ENCODE measurements at places on chromosomes 11 and 22. TPM values are rescaled to one million over a fixed set of nuclear protein-coding genes. Genes with fewer than 3 reads are reported as not detected.
A peak's percentile ranks its signal among the peaks of the same experiment; 100 is the strongest.

- no peaks in the 10 kb centered on the region for H3K4me1 ChIP-seq
- H3K27ac ChIP-seq: no peak overlapping the region
- H3K36me3 ChIP-seq: no peaks in the 10 kb centered on the region
- no peak for DNase-seq
- H3K4me3 ChIP-seq: no peak overlapping the region
- no peaks in the 10 kb centered on the region for H3K27me3 ChIP-seq
Measured at GRCh38 chr11:94549146-94549545, 5.4 kb downstream of the FUT4 start.

The ASPHD2 gene
- total RNA-seq: 33.3 TPM

The DCDC1 gene
- total RNA-seq: not detected

DNA sequence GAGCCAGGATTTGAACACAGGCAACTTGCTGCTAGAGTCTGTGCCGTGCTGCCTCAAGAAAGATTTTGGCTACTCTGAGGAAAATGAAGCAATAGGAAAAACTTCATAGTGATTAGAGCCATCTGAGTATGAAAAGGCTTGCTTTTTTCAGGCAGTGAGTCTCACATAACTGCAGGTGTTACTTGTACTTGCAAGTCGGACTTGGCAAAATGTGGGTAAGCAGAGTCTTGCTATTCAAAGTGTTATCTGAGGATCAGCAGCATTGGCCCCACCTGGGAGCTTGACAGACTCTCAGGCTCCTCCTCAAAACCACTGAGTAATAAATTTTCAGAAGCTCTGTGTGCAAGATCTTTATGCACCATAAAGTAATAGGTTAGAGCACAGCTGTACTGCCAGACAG, 18.1 kb downstream of the RNF141 start:
- H3K27ac ChIP-seq: no peak overlapping the region
- H3K36me3 ChIP-seq: peaks cover 30% of the 10 kb centered on the region
- DNase-seq: no peak
- H3K27me3 ChIP-seq: no peaks in the 10 kb centered on the region
- no peak overlapping the region for H3K4me3 ChIP-seq

GRCh38 chr11:2435288-2436012, 8.9 kb downstream of the TRPM5 start:
- H3K27ac ChIP-seq: no peak overlapping the region
- no peaks in the 10 kb centered on the region for H3K27me3 ChIP-seq
- no peaks in the 10 kb centered on the region for H3K36me3 ChIP-seq
- no peaks in the 10 kb centered on the region for H3K4me1 ChIP-seq
- DNase-seq: no peak
- no peak overlapping the region for H3K4me3 ChIP-seq

- no peaks in the 10 kb centered on the region for H3K36me3 ChIP-seq
- no peak for DNase-seq
- no peak overlapping the region for H3K4me3 ChIP-seq
- no peaks in the 10 kb centered on the region for H3K27me3 ChIP-seq
- no peaks in the 10 kb centered on the region for H3K4me1 ChIP-seq
Measured at GRCh38 chr22:28044546-28045173, 125.6 kb upstream of the PITPNB start.

DNA sequence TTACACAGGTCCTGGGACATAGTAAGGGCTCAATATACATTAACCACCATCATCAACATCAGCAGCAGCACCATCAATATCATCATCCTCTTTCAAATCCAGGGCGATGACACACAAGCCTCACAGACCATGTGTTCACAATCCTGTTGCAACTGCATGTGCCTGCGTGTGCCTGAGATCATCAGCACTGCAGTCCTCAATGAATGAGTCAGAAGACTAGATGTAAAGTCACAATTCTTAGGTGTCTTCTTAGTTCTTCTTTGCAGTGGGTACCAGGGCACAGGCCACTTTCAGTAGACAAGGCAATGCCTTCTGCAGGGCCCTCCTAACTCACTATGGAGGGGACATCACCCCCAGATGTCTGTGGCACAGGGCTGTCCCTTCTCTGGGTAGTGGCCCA, 111.1 kb downstream of the MYO18B start:
- H3K4me3 ChIP-seq: no peak overlapping the region
- no peak overlapping the region for H3K27ac ChIP-seq
- H3K36me3 ChIP-seq: no peaks in the 10 kb centered on the region
- H3K4me1 ChIP-seq: no peaks in the 10 kb centered on the region

DNA sequence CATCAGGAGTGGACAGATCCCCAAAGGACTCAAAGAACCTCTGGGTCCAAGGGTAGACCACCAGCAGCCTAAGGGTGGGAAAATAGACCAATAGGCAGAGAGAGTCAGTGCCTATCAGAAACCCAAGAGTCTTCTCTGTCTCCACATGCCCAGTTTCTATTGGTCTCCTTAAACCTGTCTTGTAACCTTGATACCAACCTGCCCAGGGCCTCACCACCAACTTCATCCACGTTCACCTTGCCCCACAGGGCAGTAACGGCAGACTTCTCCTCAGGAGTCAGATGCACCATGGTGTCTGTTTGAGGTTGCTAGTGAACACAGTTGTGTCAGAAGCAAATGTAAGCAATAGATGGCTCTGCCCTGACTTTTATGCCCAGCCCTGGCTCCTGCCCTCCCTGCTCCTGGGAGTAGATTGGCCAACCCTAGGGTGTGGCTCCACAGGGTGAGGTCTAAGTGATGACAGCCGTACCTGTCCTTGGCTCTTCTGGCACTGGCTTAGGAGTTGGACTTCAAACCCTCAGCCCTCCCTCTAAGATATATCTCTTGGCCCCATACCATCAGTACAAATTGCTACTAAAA, at the start of gene HBB:
Gene HBB, minus strand, starts transcription at position 340 of the 579 bp plus-strand sequence. Its CDS starts 50 bp downstream, at position 290.
- DNase-seq: no peak
- no peaks in the 10 kb centered on the region for H3K36me3 ChIP-seq
- H3K27me3 ChIP-seq: no peaks in the 10 kb centered on the region

- H3K36me3 ChIP-seq: no peaks in the 10 kb centered on the region
- H3K27ac ChIP-seq: no peak overlapping the region
- no peaks in the 10 kb centered on the region for H3K4me1 ChIP-seq
- no peaks in the 10 kb centered on the region for H3K27me3 ChIP-seq
- no peak overlapping the region for H3K4me3 ChIP-seq
Measured at GRCh38 chr11:69002110-69002569, 10.9 kb downstream of the MRGPRF start.

DNA sequence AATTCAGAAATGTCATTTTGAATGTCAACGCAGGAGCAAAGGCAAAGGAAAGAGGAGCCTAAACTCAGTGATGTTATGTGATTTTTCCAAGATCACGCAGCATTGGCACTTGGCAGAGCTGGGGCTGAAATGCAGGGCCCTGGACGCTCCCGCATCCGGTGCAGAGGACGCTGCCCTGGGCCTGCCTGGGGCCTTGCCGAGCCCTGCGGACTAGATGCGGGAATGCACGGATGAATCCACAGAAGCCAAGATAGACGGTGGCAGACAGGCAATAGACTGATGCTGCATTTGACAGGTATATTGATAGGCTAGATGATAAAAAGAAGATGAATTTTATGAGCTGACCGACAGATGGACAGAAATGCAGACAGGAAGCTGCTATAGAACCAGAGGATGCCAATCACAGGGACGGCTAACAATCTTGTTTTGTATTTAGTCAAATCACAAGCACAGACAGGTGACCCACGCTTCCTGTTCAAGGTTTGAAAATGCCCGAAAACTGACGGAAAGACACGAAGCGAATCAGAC, 696 bp upstream of the MARK2 start:
- H3K4me3 ChIP-seq: peak overlapping the region; percentile 64
- peaks cover 37% of the 10 kb centered on the region for H3K4me1 ChIP-seq
- no peak for DNase-seq
- no peaks in the 10 kb centered on the region for H3K27me3 ChIP-seq

The ACCSL gene
- total RNA-seq: not detected
